ENCODE measurements at places on chromosomes 3 and 15.

DNA sequence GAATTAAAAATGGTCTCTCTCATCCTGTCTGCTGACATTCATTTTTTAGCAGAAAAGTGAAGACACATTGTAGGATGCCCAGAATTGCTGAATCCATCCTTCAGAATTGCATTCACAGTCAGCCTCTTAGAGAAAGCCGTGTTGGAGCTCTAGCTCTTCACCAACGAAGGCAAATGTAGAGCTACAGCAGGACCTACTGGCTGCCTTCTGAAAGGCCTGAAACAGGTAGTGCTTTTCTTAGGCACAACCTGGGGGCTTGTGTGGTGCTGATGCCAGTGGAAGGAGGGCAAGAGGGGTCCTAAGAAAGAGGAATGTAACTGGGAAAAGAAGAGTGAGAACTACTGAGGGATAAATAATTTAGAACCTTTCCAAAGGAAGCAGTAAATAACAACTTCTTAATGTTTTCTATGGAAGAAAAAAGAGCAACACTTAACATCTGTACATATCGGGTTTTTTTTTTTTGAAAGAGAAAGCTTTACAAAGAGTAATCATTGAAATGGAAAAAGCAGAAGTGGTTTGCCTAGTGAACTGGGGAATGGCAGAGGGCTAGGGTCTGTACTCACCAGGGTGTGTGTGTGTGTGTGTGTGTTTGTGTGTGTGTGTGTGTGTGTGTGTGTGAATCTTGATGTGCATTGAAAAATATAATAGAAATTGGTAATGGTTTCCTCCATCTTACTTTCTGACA is 297.8 kb downstream of the SATB1 start:
- no peak for DNase-seq

GRCh38 chr3:134462331-134462941 is 23.3 kb downstream of the ANAPC13 start:
- peak; percentile 31 for DNase-seq

DNA sequence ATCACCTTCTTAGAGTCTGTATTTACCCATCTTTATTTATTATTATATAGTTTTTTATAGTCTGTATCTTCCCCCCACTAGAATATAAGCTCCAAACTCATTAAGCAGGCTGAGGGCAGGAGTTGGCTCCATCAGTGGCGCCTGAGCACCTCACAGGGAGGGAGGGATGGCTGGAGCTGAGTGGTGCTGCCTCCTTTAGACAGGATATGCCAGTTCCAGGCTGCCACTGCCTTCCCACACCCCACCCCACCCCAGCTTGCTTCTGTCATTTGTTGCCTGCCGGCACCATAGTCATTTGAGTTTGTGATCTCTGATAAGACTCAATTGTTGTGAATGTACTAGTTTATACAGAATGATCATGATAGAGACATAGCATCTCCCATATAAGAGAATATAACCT is 85.5 kb downstream of the KLHL25 start:
- peak; percentile 50 for DNase-seq

- DNase-seq = no peak
Observed at GRCh38 chr3:128597900-128598299, 52.7 kb downstream of the RPN1 start.

GRCh38 chr3:189157232-189158007 is 14.4 kb upstream of the TPRG1 start:
- no peak for DNase-seq

- no peak for DNase-seq
Observed at GRCh38 chr3:24679429-24679828, 184.8 kb upstream of the THRB start.

DNA sequence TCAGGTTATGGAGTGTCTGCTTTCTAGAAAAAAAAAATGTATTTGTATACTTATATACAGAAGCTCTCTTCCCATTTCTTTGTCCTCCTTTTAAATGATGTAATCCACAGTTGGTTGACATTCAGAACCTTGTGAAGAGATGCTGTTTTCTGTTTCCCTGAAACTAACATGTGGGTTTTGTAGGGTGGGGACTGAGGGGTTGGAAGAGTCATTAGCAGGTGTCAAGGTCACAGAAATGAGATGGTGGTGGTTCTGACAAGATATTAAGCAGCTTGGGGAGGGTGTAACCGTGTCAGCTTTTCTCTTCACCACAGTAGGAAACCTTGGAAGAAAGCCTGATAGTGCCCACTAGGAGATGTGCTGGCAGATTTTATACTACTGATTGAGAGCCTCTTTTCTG is 2.4 kb downstream of the RASA2 start:
- no peak for DNase-seq

DNA sequence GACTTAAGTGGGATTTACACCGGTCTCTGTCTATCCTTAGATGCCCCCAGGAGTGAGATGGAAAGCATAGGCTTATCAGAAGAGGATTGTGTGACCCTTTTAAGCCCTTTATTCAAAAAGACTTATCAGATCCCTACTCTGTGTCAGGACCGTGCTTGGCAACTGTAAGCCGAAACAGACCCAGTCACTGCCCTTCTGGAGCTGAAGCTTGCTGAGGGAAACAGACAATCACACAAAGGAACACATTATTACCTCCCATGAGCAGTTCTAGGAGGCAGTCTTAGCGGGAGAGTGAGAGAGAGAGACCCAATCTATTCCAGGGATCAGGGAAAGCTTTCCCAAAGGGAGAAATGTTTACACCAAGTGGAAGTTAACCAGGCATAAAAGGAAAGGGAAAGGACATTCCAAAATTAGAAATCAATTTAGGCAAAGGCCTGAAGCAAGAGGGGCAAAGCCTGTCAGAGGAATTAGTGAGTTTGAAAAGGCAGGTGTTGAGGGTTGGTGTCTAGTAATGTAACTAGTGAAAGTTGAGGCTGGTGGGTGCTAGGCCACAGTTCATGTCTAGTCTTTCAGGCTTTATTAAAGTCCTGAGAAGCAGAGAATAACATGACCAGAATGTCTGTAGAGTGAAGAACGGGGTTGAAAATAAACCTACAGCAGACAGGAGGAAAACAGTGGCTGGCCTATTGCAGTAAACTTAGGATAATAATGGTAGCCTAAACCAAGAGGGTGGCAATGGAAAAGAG is 86.7 kb downstream of the THBS1 start:
- peak; percentile 68 for DNase-seq

- DNase-seq = no peak
Observed at GRCh38 chr3:190458040-190458439, 8.3 kb upstream of the TMEM207 start.

- no peak for DNase-seq
Observed at GRCh38 chr15:51869060-51869421, 39.6 kb downstream of the TMOD3 start.

DNA sequence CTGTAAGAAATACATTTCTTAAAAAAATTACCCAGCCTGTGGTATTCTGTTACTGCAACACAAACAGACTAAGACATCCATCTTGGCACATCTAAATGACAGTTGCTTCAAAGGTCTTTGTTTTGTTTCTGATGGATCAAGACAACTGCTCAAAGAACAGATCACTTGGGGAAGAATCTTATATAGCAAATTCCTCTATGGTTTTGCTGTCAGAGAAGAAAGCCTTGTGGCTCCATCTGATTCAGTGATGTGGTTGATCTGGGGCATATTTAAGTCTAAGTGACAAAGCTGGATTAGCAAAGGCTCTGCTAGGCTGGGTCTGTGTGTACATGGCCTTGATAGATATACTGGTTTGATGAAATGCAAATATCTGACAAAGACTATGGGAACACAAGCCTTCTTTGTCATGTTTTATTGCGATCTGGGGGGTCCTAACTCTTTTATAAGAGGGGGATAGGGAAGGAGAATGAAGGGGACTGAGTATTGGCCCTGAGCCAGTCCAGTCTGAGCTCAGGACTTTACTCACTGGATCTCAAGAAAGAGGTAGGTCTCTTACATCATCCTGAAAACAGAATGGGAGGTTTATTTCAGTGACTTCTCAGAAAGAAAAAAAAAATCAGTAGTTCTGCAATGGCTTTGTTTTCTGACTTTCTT is 14.3 kb upstream of the LIMD1 start:
- DNase-seq = no peak

GRCh38 chr3:131216801-131217200 is 164.8 kb upstream of the NUDT16 start:
- DNase-seq = peak; percentile 71

- no peak for DNase-seq
Observed at GRCh38 chr3:35932995-35933394, 293.7 kb downstream of the ARPP21 start.

DNA sequence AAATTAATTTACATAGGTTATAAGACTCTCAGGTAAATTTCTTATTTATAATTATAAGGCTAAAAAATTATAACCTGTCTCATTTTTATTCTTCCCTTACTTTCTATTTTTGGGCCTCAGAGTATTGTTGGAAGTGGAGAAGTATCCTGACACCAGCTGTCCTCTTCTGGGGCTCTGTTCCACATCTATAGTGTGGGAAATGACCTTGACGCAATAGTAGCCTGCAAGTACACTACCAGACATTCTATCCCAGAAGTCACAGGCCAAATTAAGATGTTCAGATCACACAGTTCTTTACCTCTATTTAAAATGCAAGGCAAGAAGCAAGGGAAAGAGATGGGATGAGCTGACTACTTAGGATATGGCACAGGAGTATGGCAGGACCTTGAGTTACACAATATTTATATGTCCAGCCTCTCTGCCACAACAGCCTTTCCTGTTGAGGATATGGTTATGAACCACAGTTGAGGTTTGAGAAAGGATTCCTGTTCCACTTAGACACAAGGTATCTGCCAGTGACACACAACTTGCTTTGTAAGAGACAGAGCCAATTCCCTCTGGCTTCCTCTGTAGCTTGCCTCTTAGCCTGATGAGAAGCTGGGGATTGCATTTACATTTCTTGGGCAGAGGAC is 158.0 kb upstream of the IL12A start:
- no peak for DNase-seq

GRCh38 chr15:95131131-95131556 is 899.8 kb downstream of the MCTP2 start:
- no peak for DNase-seq

- DNase-seq = no peak
Observed at GRCh38 chr3:32886296-32886695, 65.1 kb upstream of the CCR4 start.

DNA sequence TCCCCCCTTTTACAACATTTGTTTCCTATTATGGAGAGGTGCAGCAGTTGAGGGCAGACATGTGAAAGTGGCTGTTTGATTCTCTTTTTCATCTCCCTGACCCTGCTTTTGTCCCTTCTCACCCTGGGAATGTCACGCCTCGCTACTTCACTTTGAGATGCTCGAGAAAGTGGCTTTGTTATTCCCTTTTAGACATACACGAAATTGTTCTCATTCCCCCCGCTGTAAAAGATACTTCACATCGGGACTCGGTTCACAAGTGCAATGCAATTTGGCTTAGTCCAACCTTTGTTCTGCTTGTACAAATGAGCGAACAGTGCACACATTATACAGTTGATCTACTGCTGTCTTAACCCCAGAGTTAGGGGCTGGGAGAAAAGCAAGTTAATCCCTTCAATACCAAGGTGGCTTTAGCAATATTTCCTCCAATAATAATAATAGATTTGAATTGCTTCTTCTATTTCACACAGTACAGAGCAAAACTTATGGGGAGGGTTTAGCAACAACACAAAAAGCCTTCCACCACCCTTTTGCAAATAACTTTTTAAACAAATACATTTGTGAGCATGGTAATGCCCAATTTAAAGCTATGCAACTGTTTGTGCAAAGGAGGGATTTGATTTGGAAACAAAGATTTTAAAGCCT is 5.7 kb upstream of the FOXB1 start:
- DNase-seq = peak; percentile 77

- no peak for DNase-seq
Observed at GRCh38 chr3:149933858-149934257, 36.8 kb downstream of the PFN2 start.

GRCh38 chr3:139745831-139746230 is 68.1 kb upstream of the NMNAT3 start:
- DNase-seq = peak; percentile 67

DNA sequence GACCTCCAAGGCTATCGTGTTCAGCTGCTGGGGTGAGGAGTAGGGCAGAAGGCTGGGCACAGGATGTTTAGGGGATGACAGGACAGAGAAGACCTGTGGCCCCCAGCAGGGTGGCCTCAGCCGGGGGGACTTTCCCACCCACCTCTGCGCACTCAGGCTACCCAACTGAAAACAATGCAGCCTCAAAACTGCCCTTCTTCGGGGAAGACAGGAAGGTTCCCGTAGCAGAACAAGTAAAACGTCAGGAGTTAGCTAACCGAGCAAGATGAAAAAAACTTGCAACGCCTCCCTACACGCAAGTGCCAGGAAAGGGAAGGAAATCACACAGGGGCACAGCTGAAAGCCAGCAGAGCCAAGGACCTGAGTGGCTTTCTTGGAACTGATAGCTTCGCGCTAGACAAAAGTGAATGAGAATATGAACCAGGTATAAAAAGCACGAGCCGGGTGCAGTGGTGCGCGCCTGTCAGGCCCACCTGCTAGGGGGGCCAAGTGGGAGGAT is 38.4 kb upstream of the FURIN start:
- DNase-seq = no peak

- DNase-seq = no peak
Observed at GRCh38 chr3:134487406-134487805, 1.5 kb downstream of the CEP63 start.

DNA sequence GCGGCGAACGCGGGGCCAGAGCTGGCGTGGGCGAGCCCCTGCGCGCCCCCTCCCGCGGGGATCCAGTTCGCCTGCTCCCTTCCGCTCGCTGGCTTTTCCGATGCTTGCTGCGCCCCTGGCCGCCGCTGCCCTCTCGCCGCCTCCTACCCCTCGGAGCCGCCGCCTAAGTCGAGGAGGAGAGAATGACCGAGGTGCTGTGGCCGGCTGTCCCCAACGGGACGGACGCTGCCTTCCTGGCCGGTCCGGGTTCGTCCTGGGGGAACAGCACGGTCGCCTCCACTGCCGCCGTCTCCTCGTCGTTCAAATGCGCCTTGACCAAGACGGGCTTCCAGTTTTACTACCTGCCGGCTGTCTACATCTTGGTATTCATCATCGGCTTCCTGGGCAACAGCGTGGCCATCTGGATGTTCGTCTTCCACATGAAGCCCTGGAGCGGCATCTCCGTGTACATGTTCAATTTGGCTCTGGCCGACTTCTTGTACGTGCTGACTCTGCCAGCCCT is 721 bp downstream of the P2RY1 start:
- DNase-seq = peak; percentile 75

- DNase-seq = no peak
Observed at GRCh38 chr3:76152028-76152427, 366.7 kb upstream of the ZNF717 start.

DNA sequence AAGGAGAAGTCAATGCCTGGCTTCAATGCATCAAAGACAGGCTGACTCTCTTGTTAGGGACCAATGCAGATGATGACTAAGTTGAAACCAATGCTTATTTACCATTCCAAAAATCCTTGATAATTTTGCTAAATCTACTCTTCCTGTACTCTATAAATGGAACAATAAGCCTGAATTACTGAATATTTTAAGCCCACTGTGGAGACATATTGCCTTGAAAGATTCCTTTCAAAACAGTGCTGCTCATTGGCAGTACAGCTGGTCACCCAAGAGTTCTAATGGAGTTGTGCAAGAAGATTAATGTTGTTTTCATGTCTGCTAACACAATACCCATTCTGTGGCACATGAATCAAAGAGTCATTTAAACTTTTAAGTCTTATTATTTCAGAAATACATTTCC is 181.0 kb upstream of the CBLB start:
- no peak for DNase-seq
